ENCODE measurements at places on chromosomes 6 and 20.

- no peak for DNase-seq
Observed at GRCh38 chr6:154125421-154125820, 86.4 kb downstream of the OPRM1 start.

GRCh38 chr6:151002491-151002935 lies 137.0 kb downstream of the MTHFD1L start:
- no peak for DNase-seq

GRCh38 chr20:20463933-20464374 lies 96.0 kb downstream of the INSM1 start:
- DNase-seq: no peak

DNA sequence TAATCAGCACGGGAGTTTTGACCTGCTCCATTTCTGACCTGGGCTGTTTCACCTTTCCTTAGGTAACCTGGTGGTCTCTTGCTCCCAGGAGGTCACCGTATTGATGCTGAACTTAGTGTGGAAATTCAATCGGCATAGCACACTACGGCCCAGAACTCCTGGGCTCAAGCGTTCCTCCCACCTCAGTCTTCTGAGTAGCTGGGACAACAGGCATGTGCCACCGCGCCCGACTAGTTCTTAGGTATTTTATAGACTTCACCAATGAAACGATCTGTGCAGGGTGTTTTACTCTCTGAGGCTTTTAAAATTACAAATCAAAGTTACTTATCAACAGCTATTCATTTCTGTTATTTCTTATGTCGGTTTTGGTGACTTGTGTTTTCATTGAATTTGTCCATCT lies 42.1 kb downstream of the ATG5 start:
- DNase-seq: no peak

DNA sequence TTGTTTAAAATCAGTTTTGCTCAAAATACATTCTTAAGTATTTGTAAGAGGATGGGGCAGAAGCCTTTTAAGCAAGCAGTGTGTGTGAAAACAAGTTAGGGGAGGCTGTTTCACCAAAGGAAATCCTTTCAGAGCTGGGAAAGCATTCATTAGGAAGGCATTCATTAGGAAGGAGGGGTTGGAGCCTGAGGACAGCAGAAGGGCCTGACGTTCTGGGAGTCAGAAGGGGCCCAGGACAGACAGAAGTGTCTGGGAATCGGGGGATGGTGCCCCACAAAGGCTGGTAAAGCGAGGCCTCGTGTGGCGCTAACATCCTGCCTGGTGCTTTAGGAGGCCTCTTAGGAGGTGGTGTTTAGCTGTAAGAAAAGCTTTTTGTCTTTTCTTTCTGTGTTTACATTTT lies 80.6 kb upstream of the NXT1 start:
- DNase-seq: no peak

DNA sequence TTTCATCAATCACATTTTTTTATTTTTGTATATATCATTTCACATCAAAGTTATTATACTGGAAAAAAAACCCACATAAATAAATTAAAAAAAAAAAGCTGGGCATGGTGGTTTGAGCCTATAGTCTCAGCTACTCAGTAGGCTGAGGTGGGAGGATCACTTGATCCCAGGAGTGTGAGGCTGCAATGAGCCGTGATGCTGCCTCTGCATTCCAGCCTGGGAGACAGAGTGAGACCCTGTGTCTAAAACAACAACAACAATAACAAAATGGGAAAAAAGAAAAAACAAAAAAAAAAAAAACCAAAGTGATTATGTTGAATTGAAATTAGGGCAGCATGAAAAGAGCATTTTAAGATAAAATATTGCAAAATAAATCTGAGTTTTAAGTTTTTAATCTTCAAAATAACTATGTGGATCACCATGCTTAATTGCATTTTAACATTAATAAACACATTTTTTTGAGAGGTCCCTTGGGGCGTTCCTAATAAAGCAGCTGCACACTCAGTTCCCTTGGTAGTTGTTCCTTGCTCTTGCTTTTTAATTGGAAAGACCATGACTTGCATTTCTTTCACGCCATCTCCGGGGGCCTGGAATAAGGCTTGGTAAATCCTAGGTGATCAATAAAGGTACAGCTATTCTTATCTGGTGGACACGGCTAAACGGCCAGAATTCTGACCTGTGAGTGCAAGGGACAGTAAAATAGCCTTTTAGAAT lies 15.1 kb downstream of the NOX3 start:
- no peak for DNase-seq

DNA sequence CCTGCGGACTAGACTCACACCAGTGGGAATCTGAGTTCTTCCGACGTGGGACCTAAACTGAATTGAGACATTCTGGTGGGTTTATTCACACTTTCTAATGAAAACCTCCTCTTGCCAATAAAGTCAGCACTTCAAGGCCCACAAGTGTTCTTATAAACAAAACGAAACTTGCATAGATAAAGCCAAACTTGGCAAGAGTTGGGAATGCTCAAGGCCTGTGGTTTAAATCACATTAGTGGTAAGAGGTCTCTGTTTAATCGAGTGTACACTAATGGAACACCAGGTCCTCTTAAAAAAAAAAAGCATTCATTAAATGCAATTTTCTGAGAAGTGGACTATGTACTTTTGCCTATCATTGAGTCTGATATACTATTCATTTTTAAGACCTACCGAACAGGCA lies 143.3 kb downstream of the SMOC2 start:
- DNase-seq: no peak

GRCh38 chr6:33633462-33634158 lies 12.5 kb downstream of the ITPR3 start:
- no peak for DNase-seq

DNA sequence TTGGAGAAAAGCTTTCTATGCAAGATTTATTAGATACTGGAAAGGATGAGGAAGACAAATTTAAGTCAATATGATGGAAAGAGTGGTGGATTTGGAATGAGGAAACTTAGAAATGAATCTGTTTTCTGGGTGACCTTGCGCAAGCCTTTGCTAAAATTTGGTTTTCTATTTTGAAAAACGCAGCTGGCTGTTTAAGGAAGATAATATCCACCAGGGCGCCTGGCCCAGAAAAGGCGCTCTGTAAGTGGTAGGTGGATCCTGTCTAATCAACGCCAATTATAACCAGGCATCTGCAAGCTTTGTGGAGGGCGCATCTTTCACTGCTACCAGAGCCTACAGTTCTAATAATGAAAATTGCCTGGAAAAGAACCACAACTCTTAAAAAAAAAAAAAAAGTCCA lies 398 bp upstream of the SPATS1 start:
- no peak for DNase-seq

- no peak for DNase-seq
Observed at GRCh38 chr6:15376900-15377487, 131.1 kb downstream of the JARID2 start.

DNA sequence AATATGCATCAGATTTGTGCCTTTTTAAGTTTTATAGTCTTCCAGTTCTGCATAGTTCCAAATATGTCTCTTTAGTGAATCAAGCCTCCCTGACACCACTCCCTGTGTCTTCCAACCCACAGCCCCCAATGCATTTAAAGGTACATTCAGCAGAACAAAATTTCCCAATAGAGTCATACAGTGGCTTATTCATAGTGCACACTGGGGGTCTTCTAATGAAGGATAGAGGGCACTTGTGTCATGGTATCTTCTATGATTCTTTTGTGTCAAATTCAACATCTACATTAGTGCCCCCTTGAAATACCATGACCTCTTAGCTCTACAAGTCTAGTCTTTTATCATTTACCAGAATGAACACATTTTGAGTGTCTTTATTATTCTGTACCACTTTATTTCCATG lies 33.8 kb downstream of the FLRT3 start:
- DNase-seq: no peak

DNA sequence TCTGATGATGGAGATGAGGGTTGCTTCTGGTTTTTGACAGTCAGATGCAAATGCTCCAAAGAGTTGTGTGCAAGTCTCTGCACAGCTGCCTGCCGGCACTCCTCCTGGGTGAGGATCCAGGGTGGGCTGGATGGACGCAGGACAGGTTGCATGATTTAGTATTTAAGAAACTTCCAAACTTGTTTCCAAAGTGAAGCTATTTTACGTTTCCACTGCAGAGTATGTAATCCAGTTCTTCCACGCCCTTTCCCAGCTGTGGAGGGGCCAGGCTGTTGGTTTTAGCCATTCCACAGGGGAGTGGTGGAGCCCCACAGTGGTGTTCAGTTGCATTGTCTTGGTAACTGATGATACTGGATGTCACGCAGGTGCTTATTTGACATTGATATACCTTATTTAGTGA lies 157.3 kb downstream of the THBS2 start:
- no peak for DNase-seq

- no peak for DNase-seq
Observed at GRCh38 chr6:42314571-42315258, 97.1 kb upstream of the MRPS10 start.

DNA sequence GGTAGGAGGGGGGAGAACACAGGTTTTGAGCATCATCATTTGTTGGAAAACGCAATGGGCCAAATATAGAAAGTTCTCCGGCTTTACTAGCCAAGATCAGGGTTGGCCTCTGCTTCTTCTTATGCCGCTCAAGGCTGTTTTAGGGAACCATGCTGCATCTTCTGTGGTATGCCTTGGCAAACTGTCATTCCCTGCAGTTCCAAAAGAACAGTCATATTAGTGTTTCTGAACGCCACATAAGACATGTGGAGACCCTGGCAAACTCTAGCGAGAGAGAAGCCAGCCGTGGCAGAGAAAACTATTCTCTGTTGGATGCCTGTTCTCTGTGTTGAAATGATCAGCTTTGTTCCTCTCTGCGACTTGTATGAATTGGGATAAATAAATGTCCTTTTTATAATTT lies 10.8 kb downstream of the ACTR5 start:
- no peak for DNase-seq

- no peak for DNase-seq
Observed at GRCh38 chr6:111648100-111648499, 42.4 kb upstream of the TRAF3IP2 start.

- no peak for DNase-seq
Observed at GRCh38 chr6:19896693-19897010, 59.5 kb downstream of the ID4 start.

DNA sequence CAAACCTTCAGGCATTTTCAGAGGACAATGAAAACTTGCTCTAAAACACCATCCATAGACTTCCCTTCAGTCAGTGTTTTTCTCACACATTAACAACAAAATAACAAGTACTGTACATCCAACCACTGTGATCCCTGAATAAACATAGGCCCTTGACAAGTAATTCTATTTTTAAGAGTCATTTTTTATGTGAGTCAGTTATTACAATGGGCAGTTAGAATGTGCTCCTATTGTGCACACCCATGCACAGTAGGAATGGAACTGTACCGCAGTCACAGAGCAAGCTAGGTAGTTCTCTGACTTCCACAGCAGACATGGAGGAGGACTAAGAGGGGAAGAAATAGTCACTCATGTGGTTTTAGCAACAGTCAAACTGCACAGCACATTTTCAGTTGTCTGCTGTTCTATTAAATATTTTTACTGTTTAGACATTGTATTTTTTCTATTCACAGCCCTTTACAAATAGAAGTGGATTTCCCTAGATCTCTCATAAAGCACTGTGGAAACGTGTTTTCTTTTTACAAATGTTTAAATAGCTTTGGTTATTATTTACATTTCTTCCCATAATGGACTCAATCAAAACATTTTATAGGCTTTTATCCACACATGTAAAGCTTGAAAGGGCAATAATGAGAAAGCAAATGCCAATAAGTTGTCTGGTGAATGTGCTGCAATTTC lies 100.4 kb downstream of the JAG1 start:
- no peak for DNase-seq

- DNase-seq: no peak
Observed at GRCh38 chr20:33569802-33570391, 80.0 kb downstream of the CBFA2T2 start.

DNA sequence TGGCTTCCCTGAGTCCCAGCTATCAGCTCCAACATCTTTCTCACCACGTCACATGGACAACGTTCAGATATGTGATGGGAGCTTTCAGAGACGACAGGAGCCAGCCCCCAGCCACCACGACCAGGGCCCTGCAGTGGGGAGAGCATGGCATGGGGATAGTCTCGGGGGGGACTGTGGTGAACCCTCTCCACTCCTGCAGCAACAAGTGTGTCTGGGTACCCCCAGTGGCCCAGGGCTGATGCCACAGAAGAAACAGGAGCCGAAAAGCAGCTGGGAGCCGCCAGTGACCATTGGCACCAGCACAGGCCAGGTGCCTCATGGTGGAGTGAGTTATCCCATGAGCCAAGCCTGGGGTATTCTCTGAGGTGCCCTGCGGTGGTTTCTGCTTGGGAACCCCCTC lies 339.7 kb downstream of the TAF4 start:
- DNase-seq: no peak

DNA sequence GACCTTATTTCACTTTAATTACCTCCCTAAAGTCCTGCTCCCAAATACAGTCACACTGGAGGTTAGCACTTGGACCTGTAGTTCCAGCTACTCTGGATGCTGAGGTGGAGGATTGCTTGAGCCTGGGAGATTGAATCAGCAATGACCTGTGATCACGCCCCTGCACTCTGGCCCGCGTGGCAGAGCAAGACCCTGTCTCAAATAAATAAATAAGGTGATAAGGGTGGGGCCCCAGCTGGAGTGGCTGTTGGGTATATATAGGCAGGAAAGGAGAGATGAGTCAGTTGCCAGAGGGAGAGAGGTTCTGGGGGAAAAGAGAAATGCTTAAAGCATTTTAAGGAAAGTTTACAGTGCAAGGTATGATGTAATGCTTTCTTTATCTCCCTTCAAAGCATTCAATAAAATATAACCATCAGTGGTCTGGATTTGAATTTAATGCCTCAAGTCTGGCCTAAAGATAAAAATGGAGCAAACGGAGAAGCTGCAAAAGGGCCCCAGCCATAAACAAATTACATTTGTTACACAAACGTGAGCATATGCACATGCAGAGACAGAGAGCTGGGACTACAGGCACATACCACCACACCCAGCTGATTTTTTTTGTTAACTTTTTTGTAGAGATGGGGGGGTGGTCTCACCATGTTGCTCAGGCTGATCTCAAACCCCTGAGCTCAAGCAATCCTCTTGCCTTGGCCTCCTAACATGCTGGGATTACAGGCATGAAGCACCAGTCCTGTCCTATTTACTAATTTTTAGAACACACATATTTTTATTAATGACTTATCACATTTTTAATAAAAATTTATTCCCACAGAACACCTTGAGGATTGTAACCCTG lies 6.1 kb upstream of the PM20D2 start:
- DNase-seq: no peak

DNA sequence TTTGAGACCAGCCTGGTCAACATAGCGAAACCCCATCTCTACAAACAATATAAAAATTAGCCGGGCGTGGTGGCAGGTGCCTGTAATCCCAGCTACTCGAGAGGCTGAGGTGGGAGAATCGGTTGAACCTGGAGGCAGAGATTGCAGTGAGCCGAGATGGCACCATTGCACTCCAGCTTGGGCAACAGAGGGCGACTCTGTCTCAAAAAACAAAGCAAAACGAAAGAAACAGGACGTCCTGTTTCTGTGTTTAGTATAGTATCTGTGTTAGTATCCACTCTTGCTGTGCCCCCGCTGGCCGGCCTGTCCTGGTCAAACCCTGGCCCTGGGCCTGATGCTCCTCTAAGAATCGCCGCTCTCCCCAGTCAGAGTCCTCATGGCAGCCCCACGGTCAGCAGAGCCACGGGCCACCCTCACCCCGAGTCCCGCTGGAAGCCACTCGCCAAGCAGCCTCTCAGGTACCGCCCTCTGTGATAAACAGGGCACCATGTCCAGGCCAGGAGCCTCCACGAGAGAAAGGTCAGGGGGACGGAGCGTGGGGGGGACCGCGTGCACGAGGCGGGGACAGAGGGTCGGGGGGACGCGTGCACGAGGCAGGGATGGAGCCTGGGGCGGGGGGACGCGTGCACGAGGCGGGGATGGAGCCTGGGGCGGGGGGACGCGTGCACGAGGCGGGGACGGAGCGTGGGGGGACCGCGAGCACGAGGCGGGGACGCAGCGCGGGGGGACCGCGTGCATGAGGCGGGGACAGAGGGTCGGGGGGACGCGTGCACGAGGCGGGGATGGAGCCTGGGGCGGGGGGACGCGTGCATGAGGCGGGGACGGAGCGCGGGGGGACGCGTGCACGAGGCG lies 384.5 kb downstream of the SMOC2 start:
- DNase-seq: no peak
